ENCODE measurements at places on chromosomes 6 and 20. TPM values are rescaled to one million over a fixed set of nuclear protein-coding genes. Genes with fewer than 3 reads are reported as not detected.

Gene MAN1A1
- 30.0 TPM for total RNA-seq

Gene FOXS1
- total RNA-seq = 5.4 TPM

Gene RIPK1
- total RNA-seq = 11.5 TPM

Gene FOXP4
- total RNA-seq = 4.6 TPM

Gene AVP
- total RNA-seq = not detected

Gene ZBTB12
- not detected for total RNA-seq

Gene CST2
- total RNA-seq = not detected

Gene THBS2
- total RNA-seq = 95.6 TPM

Gene FAXC
- total RNA-seq = 2.8 TPM

Gene TASP1
- total RNA-seq = 16.8 TPM

Gene TRIM40
- total RNA-seq = not detected

Gene RCAN2
- 6.4 TPM for total RNA-seq

Gene SOX18
- total RNA-seq = 116 TPM

Gene BPIFB1
- total RNA-seq = not detected

Gene TREM1
- total RNA-seq = 0.26 TPM

Gene TCP11
- total RNA-seq = not detected

Gene TNFRSF6B
- total RNA-seq = not detected

Gene NR2E1
- total RNA-seq = not detected

- no peak overlapping the region for H3K4me3 ChIP-seq
- no peaks in the 10 kb centered on the region for H3K36me3 ChIP-seq
- H3K27me3 ChIP-seq = no peaks in the 10 kb centered on the region
- H3K4me1 ChIP-seq = peaks cover 5% of the 10 kb centered on the region
- DNase-seq = no peak
These were observed 3.6 kb upstream of the EMILIN3 start for GRCh38 chr20:41370176-41370575.

DNA sequence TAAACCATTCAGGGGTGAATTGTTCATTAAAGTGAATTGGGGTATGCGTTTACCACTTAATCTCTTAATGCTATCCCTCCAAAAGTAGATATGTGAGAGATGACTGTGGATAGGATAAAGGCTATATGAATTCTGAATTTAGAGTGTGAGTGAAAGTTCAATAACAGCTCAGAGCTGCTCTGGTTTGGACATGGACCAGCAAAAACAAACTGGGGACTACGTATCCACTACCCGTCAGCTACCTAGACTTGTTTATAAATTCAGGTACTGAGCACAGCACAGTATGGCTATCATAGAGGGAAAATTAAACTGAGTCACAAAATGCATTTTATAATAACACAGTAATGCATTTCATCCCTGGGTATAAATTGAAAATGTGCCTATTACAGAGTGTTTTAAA lies 44.4 kb downstream of the HDDC2 start:
- H3K4me3 ChIP-seq = no peak overlapping the region
- no peaks in the 10 kb centered on the region for H3K4me1 ChIP-seq
- H3K36me3 ChIP-seq = no peaks in the 10 kb centered on the region
- no peak for DNase-seq
- no peaks in the 10 kb centered on the region for H3K27me3 ChIP-seq

GRCh38 chr6:139323511-139324300 lies 31.9 kb upstream of the TXLNB start:
- H3K27ac ChIP-seq = no peak overlapping the region
- H3K4me1 ChIP-seq = no peaks in the 10 kb centered on the region
- peak; percentile 52 for DNase-seq

GRCh38 chr6:98107801-98108200 lies 726.6 kb upstream of the POU3F2 start:
- no peak overlapping the region for H3K27ac ChIP-seq
- no peak overlapping the region for H3K4me3 ChIP-seq
- H3K27me3 ChIP-seq = no peaks in the 10 kb centered on the region
- no peaks in the 10 kb centered on the region for H3K4me1 ChIP-seq
- H3K36me3 ChIP-seq = no peaks in the 10 kb centered on the region

DNA sequence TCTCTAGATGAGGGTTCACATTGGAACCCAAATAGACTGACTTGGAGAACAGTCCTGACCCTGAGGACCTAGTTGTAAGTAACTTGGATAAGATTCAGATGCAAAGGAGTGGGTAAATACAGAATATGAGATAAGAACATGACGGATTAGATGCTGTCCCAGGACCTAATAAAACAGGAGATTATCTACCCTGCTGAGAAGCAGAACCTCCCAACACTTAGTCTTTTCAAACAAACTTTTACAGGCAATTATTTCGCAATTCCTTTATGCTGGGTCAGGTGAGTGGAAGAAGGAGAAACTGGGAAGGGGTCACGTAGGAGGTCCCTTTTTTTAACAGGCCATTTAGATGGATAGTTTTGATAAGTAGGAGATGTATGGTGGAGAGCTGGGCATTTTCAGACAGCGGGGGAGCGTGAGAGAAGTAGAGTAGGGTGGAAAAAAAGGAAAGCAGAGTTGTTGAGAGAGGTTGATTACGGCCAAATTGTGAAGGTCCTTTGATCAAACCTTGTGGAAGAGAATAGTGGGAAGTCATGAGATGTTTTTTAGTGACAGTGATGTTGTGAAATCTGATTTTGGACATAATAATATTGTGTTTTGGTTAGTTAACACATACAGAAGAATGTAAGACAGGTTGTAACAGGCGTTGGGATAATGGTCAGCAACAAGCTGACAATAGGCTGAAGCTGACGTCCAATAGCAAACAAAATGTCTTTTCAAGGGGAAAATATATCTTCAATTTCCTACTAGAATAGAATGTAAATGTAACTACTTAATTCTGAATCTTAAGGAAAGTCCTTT lies 32.8 kb downstream of the FAM83B start:
- no peak overlapping the region for H3K27ac ChIP-seq
- H3K36me3 ChIP-seq = no peaks in the 10 kb centered on the region
- no peaks in the 10 kb centered on the region for H3K4me1 ChIP-seq
- DNase-seq = no peak
- no peak overlapping the region for H3K4me3 ChIP-seq

DNA sequence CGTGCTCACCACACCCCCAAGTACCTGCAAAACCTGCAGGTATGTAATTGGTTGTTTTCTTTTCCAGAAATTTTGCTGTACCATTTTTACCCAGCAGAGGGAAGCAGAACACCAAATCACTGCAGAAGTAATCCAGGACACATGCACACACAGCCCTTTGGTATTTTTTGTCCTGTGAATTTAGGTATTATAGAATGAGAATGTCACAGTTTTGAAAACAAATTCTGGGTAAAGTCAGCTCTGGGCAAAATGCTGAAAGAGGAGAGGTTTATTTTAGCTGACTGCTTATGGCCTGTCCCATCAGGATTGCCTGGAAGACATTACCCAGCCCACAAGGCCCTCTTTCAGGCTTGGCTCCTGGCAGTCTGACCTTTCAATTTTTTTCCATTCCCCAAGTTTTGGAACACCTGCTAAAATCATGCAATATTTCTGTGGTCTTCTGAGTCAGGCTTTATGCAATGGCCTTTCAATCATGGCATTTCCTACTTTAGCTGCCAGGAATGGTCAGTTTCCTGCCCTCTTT lies 3.5 kb upstream of the EFHC1 start:
- no peaks in the 10 kb centered on the region for H3K36me3 ChIP-seq
- H3K4me1 ChIP-seq = no peaks in the 10 kb centered on the region
- no peaks in the 10 kb centered on the region for H3K27me3 ChIP-seq
- no peak overlapping the region for H3K27ac ChIP-seq

DNA sequence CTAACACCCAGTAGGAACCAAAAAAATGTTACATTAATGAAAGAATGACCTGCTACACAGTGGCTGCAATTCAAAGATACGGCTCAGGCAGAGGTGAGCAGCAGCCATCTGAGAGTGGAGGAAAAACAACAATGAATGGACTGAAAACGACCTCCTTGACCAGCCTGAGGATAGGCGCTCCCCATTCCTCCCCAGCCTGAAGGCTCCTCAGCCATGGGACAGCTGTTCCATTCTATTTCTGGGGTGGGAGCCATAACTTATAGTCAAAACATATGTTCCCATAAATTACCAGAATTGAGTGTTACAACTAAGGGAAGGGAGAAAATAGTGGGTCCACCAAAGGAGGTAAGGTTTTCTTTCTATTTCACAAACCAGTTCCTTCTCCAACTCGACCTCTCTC lies 27.2 kb downstream of the FYN start:
- H3K27ac ChIP-seq = no peak overlapping the region
- DNase-seq = no peak
- no peaks in the 10 kb centered on the region for H3K27me3 ChIP-seq

DNA sequence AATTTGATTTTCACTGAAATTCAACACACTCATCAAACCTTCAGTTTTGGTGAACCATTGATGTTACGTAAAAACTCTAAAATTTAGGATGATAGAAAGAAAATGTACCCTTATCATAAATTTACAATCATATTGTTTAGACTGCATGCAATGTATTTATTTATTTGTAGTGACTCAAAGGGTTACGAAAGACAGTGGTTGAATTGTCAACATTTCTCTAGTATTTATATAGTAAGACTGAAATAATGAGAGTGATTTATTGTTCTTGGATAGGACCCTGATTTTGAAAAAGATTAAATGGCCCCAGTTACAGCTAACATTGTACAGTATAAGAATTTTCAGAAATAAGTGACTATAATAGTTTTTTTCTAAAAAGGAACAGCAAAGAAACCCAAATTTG lies 591.5 kb downstream of the RFPL4B start:
- DNase-seq = no peak
- H3K4me3 ChIP-seq = no peak overlapping the region
- no peaks in the 10 kb centered on the region for H3K4me1 ChIP-seq
- no peaks in the 10 kb centered on the region for H3K36me3 ChIP-seq
- H3K27me3 ChIP-seq = no peaks in the 10 kb centered on the region
- no peak overlapping the region for H3K27ac ChIP-seq

GRCh38 chr20:46361381-46361780 lies 45.0 kb downstream of the ELMO2 start:
- H3K36me3 ChIP-seq = no peaks in the 10 kb centered on the region
- no peaks in the 10 kb centered on the region for H3K27me3 ChIP-seq
- H3K27ac ChIP-seq = no peak overlapping the region
- no peaks in the 10 kb centered on the region for H3K4me1 ChIP-seq
- H3K4me3 ChIP-seq = no peak overlapping the region

GRCh38 chr20:60306551-60306950 lies 348.3 kb downstream of the CDH26 start:
- no peak for DNase-seq
- no peaks in the 10 kb centered on the region for H3K36me3 ChIP-seq
- H3K27ac ChIP-seq = no peak overlapping the region
- no peaks in the 10 kb centered on the region for H3K27me3 ChIP-seq
- H3K4me1 ChIP-seq = no peaks in the 10 kb centered on the region
- H3K4me3 ChIP-seq = no peak overlapping the region

- H3K4me3 ChIP-seq = no peak overlapping the region
- H3K36me3 ChIP-seq = no peaks in the 10 kb centered on the region
- DNase-seq = no peak
- no peaks in the 10 kb centered on the region for H3K4me1 ChIP-seq
- H3K27ac ChIP-seq = no peak overlapping the region
- no peaks in the 10 kb centered on the region for H3K27me3 ChIP-seq
These were observed 131.9 kb upstream of the STMND1 start for GRCh38 chr6:16969699-16970655.

DNA sequence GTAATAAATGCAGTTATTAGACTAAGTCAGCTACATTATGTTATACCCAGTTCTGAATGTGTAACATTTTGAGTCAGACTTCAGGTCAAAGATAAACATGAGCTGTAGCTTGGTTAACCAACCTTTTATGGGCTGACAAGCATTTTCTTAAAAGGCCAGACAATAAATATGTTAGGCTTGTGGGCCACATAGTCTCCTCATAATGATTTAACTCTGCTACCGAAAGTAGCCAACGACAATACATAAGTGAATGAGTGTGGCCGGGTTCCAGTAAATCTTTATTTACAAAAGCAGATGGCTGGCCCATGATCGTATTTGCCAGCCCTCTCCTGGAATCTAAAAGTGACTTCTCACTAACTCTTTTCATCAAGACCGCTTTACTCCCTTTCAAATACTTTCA lies 49.9 kb downstream of the ATG5 start:
- no peaks in the 10 kb centered on the region for H3K36me3 ChIP-seq
- H3K27ac ChIP-seq = peak overlapping the region; percentile 14
- DNase-seq = no peak
- H3K27me3 ChIP-seq = no peaks in the 10 kb centered on the region
- H3K4me1 ChIP-seq = no peaks in the 10 kb centered on the region

GRCh38 chr6:45493761-45494160 lies 116.0 kb upstream of the SUPT3H start:
- no peak for DNase-seq
- no peak overlapping the region for H3K27ac ChIP-seq
- H3K4me3 ChIP-seq = no peak overlapping the region
- H3K4me1 ChIP-seq = no peaks in the 10 kb centered on the region

DNA sequence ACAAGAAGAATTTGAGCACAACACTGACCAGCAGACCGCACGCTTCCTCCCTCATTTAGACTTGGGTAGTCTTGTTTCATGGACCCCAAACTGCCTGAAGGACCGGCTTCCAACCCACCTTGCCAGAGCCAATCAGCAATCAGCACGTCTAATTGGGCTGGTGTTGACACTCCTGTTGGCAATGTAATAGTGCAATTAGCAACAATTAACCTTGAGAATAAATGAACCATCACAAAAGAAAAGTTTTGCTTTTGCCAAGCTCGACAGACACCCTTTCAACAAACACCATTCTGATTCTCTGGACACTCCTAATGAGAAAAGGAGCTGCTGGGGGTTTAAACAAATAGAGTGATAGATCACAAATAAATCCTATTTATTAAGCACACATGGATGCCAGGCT lies 61.0 kb downstream of the EDN3 start:
- H3K4me3 ChIP-seq = no peak overlapping the region
- no peaks in the 10 kb centered on the region for H3K4me1 ChIP-seq
- no peak for DNase-seq
- H3K36me3 ChIP-seq = no peaks in the 10 kb centered on the region

DNA sequence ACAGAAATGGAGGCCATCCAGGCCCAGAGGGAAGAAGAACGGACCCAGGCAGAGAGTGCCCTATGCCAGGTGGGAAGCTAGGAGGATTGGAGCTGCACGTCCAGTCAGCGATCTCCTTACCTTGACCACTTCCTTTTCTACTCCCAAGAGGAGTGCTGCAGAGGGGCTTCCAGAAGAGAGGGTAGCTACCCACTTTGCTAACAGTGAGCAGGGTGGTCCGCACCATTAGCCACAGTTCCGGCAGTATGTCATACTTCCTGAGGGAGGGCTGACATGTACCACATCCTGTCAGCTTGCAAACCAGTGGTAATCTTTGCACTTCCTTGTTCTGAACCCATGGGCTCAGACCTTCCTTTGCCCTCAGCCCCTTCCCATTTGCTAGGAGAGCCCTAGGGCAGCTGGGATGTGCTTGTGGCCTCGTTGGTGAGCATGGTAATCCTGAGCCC lies 35.4 kb downstream of the CEP250 start:
- H3K36me3 ChIP-seq = no peaks in the 10 kb centered on the region
- H3K4me1 ChIP-seq = no peaks in the 10 kb centered on the region
- DNase-seq = no peak
- H3K27ac ChIP-seq = no peak overlapping the region

DNA sequence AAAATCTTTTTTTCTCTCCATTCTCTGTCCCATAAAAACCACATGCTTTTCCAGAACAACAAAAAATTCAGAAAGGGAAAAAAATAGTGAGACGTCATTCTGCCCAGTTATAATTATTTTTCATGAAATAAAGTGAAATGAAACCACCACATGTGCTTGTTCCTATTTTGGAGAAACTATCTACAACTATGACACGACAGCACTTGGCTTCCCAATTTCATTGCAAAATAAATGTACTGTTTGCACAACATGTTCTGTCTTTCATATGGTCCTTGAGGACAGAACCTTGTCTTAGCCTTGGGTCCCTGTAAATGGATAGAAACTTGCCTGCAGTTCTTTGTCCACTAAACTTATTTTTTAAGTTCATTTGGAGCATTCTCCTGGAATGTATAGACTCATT lies 5.6 kb upstream of the MAN1A1 start:
- H3K36me3 ChIP-seq = no peaks in the 10 kb centered on the region
- no peak for DNase-seq
- no peaks in the 10 kb centered on the region for H3K27me3 ChIP-seq
